NCI-H1048 (cell line): ENCODE measurements at places on chromosomes 3 and 15.

DNA sequence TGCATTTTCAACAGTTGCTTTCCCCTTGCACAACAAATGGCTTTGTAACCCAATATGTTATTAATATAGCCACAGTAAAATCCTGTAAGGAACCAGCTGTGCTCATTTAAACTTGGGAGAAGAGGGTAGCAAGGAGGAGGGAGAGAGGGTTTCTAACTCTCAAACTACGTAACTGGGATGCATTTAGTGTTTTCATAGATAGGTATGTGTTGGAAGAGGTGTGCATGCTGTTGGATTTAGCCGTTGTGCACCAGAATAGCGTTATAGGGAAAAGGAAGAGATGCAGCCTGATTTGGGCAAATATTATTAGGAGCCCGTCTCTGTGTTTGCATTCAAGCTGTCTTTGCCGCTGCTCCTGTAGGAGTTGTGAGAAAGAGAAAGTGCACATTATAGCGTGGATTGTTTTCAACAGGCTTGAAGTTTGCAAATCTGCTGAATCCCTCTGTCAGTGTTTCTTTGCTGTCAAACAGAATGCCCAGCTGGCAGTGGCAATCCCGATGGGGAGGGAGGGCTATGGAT lies 39.4 kb downstream of the ARPP21 start:
- DNase-seq: no peak

DNA sequence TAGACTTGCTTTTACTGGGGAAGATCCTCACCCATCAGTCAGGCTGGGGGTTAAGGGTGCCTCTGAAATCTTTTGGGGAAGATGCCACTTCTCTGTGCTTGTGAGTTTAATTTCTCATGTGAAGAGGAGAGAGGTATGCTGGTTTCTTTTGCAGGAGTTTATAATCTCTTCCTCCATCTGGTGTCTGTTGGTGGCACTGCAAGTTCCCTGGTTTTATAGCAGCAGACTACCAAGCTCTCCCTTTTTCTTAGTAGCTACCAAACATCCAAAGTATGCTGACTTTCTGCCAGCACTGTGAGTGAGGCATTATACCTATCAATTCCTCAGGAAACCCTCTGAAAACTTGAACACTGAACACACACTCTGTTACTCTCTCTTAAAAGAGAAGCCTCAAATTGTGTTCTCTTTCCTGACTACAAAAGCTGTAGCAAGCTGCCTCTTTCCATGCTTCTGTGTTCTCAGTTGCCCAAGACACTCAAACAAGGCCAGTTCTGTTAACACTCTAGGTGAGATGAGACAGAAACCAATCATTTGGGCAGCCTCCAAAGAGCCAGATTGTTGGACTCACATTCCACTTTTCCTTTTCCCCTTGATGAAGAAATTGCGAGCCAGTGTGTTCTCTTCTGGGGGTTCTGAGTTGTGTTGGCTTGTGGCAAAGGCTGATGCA lies 299.5 kb downstream of the GAP43 start:
- no peak for DNase-seq

DNA sequence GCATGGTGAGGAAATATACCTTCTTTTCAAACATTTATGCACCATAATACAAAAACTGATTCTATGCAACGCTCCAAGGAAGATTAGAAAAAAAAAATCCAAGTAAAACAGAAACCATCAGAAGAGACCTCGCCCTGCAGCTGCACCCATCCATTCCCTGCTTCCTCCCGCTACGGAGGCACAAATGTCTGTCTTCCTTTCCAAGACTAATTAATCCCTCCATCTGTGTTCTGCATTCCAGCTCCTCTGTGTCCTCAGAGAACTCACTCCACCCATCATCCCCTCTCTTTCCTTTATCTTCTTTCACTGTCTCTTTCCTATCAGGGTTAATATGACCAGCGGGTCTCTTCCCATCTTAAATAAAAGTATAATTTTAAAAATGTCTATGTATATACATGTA lies 196.1 kb downstream of the ADAMTSL3 start:
- no peak for DNase-seq

- no peak for DNase-seq
Observed at GRCh38 chr3:157231071-157231470, 71.1 kb upstream of the CCNL1 start.

GRCh38 chr3:100710261-100710968 lies 1.1 kb downstream of the TFG start:
- DNase-seq: no peak

GRCh38 chr15:43886558-43886957 lies 59.8 kb downstream of the WDR76 start:
- no peak for DNase-seq

DNA sequence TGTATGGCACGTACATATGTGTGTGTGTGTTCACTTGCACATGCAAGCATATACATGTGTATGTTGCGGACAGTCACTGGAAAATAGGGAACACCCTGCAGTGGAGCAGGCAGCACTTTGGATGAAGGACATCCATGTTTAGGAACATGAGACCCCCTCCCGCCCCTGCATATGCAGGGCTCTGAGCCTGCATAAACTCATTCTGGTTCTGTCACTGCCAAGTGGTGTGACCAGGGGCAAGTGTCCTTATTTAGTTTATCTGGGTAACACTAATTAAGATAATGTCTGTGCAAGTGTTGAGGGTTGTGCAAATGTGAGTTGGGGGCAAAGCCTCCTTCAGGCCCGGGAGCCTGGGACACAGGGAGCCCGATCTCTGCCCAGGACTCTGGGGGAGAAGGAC lies 105.7 kb downstream of the CORO2B start:
- DNase-seq: no peak

DNA sequence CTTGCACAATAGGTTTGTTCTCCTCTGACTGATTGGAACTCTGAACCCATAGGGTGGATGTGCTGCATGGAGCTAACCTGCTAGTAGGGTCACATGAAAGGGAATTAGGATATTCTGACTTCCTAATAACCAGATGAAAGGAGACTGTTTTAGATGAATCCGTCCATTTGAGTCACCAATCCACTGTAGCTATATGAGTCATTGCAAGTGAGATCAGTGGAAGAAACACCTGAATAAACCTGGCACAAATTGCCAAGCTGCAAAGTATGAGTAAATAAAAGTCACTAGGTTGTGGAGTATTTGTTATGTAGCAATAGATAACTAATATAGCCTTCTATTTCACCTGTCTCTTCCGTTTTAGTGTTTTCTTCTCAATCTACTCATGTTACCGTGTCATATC lies 584.4 kb downstream of the PDCD6IP start:
- no peak for DNase-seq

GRCh38 chr3:14480207-14481017 lies 59.7 kb downstream of the GRIP2 start:
- DNase-seq: no peak

DNA sequence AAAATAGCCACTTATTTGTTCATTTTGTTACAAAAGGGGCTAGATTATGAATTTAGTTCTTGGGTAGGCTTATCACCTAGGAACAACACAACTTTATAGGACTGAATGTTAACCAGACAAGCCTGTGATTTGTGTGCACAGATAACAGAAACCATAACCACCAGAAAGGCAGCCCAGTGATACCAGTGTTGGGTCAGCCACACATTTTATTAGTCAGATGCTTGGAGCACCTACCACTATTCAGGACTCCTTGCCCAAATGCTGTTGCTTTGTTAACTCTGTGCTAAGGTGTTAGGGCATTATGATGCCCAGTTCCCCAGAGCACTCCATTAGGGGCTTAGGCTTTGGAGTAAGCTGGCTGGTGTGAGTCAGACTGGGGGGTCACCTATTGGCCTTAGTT lies 22.5 kb downstream of the PLCL2 start:
- DNase-seq: no peak

DNA sequence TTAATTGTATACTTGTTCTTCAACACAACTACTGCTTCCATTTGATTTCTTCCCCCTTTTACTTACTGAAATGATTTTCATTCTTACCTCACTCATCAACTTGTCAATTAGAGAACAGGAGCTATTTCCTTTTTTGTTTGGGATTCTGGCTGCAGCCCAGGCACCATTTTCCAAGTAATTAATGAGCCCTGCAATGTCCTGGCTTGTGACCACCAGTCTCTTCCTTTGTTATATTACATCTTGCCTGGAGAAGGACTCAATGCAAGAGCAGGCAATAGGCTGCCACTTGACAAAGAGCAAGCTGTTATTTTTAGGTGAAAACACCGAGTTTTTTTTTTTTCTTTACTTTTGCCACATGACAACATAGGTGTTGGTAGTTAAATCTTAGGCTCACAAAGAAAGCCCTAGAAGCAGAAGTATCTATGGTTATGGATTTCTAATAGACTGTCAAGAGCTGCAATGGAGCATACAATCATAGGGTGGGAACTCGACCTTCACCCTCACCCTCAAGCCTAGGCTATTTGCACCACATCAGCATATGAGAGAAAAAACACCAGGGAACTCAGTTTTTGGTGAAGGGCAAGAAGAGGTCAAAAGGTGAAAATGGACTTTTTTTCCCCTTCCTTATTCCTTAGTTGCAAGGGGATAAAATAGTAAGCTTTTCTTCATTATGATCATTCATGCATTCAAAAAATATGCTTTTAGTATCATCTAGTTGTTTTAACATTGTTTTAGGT lies 114.9 kb downstream of the TNIK start:
- no peak for DNase-seq

DNA sequence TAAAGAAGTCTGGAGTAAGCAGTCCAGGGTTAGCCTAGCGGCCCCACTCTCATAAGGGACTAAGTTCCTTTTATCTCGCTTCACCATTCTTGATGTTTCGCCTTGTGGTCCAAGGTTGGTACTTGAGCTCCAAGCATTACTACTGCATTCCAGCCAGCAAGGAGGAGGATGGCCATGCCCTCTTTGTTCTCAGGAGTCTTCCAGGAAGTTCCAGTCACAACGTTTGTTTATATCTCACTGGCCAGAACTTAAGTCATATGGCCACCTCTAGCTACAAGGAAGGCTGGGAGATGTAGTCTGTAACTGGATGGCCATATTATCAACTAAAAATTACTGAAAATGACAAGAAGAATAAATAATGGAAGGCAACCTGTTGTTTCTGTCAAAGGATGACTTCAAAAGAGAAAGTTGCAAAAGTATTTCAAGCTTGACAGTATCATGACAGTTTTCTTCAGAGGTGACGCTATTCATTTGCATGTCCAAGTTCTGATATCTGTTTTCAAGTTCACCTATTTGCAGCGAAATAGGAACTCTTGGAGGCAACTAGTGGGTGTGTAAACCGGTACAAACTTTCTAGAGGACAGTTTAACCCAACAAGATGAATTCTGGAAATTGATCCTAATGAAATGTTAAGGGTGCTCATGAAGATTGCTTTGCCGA lies 118.6 kb downstream of the PGPEP1L start:
- no peak for DNase-seq

- no peak for DNase-seq
Observed at GRCh38 chr3:111747490-111747889, 111.6 kb upstream of the PHLDB2 start.

DNA sequence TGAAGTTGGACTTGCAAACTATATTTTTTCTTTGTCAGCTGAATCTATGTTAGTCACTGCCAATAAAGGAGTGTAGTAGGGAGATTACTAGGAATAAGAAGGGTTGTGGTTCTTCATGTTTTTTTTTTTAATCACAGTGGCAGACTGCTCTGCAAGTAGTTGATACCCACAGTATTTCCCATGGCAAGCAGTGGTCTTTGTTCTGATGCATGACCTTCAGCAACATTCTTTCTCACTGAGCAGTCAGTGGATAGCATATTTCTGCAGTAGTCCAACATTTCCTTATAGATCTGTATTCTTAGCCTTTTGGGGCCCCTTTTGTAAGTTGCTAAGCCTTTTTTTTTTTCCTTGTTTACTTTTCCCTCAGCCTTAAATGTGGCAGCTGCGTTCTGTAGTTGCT lies 151.1 kb downstream of the DOCK3 start:
- DNase-seq: no peak

GRCh38 chr15:37050345-37050744 lies 50.0 kb downstream of the MEIS2 start:
- no peak for DNase-seq

DNA sequence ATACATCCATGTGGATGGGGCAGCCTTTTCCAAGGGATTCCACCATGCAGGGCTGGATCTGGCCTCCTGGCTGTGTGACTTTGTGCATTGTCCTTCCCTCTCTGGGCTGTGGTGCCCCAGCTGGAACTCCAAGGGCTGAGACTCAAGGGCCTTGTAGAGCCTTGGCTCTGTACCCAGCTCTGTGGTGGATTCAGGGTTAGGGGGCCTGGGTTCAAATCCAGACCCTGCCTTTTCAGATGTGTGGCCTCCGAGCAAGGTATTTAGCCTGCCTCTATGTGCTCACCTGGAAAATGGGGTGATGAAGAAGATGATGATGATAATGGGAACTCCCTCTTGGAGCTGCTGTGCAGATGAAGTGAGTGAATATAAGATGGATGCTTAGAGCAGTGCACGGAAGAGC lies 161.9 kb downstream of the WNT7A start:
- no peak for DNase-seq

- peak; percentile 76 for DNase-seq
Observed at GRCh38 chr3:50365080-50365841, 5.9 kb upstream of the TMEM115 start.

DNA sequence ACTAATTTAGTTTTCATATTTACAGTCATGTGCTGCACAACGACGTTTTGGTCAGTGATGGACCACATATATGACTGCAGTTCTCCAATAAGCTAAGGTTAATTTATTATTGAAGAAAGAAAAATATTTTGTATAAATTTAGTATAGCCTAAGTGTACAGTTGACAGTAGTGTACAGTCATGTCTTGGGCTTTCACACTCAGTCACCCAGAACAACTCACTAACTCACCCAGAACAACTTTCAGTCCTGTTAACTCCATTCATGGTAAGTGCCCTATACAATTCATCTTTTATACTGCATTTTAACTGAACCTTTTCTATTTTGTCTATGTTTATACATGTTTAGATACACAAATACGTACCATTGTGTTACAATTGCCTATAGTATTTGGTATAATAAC lies 3.8 kb upstream of the GABRR3 start:
- no peak for DNase-seq

- no peak for DNase-seq
Observed at GRCh38 chr15:75817138-75817935, 25.9 kb upstream of the UBE2Q2 start.

DNA sequence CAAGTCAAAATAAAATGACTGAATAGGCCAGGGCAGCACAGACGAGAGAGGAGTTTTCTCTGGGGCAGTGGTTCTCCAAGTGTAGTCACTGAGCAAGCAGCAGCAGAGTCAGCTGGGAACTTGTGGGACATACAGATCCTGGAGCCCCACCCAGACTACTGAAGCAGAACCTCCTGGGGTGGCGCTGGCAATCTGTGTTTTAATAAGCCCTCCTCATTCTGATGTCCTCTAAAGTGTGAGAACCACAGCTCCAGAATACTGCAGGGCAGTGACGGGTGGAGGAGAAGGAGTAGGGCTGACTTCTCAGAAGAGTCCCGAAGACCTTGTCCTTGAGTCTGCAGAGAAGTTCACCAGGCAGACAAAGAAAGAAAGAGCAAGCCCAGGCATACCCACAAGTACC lies 251.3 kb upstream of the HES1 start:
- DNase-seq: no peak

GRCh38 chr3:176584413-176585176 lies 612.7 kb downstream of the TBL1XR1 start:
- no peak for DNase-seq

- DNase-seq: no peak
Observed at GRCh38 chr15:27183201-27183600, 212.2 kb downstream of the GABRG3 start.
